Foreskin fibroblast (primary cell): ENCODE measurements at places on chromosomes 2 and 18.

GRCh38 chr2:19949071-19949470 is 40.8 kb downstream of the WDR35 start:
- peak; percentile 61 for DNase-seq

DNA sequence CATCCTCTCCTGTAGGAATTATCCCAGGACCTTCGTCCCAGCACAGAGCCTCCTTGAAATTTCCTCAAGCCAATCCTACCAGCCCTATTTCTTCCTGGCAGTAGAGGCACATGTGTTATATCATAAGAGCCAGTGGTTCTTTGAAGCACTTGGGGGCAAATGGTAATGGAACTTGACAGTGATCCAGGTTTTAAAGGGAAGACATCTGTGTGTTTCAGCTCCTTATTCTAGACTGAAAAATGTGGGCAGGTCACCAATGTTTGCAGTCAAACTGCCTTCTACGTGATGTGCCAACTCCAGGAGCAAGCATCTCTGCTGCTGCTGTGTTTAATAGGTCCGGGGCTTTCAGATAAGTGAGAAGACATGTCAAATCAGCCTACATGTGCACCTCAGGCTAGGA is 157.1 kb downstream of the GALNT14 start:
- peak; percentile 52 for DNase-seq

- peak; percentile 27 for DNase-seq
These were observed 1.8 kb upstream of the ALK start for GRCh38 chr2:29923110-29923721.

- DNase-seq: no peak
These were observed 392.9 kb downstream of the ZNF516 start for GRCh38 chr18:76102156-76102555.

DNA sequence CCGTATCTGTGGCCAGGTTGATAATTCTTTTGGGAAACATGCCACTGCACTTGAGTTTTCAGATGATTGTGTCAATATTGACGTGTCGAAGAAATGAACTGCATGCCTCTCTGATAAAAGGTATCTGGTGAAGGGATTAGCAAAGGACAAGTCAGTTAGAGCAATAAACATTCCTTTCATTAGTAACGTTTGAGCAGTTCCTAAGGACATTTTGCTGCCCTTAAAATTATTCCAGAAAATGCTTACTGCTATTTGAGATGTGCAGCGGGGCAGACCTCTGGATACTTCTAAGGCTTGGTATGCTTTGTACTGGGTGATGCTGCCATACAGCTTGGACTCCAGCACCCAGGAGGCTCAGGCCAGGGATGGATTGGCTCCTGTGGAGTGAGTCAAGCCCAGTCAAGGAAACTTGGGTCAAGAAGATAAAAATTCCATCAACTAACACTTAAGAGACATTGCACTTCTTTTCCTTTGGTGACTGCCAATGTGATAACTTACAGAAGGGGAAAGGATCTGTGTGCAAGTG is 166.7 kb downstream of the FHOD3 start:
- no peak for DNase-seq

- no peak for DNase-seq
These were observed 819.6 kb upstream of the FSHR start for GRCh38 chr2:49973917-49974368.

DNA sequence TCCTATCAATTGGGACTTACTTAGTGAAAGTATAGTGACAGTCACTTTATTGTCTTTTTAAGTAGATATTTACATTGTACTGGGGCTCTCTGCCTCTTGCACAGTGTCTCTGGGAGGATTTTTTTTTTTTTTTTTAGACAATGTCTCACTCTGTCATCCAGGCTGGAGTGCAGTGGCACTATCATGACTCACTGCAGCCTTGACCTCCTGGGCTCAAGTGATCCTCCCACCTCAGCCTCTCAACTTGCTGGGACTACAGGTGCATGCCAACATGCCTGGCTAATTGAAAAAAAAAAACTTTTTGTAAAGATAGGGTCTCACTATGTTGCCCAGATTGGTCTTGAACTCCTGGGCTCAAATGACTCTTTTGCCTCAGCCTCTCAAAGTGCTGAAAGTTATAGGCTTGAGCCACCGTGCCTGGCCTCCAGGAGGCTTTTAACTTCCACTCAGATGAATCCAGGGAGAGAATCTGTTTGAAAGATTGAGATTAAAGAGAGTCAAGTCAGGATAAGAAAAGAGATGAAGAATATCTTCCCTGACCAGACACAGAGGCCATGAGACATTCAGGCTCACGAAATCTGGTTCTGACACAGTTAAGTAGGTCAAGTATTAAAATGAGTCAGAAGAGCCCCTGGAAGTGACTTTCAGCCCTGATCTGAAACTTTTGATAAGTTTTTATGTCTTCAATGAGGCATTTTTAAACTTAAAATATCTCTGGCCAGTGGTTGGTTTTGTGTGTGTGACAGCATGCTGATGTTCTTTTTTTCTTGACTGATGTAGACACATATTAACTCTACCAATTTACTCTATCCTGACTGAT is 18.3 kb downstream of the ARHGEF33 start:
- no peak for DNase-seq

DNA sequence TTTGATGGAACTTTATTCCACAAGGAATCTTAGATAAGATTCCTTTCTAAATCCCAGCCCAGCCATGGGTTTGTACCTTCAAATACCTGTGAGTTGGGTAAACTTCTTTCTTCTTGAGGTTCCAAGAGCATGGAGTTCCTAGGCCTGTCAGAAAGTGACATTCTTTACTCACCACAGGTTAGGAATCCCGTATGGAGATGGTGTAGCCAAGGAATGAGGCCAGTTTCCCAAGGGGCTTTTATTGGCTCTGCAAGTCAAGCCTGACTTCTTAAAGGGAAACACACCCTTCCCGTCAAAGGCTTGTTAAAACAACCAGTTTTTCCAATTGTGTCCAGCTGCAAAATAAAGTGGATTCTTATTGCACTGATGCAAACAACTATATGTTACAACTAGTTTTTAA is 45.8 kb downstream of the STK17B start:
- DNase-seq: no peak

DNA sequence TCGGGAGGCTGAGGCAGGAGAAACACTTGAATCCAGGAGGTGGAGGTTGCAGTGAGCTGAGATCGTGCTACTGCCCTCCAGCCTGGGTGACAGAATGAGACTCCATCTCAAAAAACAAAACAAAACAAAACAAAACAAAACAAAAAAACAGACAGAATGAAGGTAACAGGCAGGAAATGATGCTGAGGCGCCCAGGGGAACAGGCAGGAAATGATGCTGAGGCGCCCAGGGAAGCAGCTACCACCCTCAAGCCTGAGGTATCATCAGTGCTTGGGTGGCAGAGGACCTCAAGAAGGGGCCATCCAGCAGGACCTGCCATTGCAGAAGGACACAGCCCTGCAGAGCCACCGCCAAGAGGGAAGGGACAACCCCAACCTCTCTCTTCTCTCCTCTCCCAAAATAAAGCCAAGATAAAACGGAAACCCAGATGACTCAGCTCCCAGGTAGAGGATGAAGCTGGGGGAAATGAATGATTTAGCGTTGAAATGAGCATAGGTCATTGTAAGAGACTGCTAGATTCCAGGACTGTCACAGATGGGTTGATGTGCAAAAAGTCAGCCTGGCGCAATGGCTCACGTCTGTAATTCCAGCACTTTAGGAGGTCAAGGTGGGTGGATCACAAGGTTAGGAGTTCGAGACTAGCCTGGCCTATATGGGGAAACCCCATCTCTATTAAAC is 19.3 kb downstream of the SOWAHC start:
- DNase-seq: no peak

GRCh38 chr2:218383892-218384519 is 1.9 kb downstream of the SLC11A1 start:
- no peak for DNase-seq
